ENCODE measurements at places on chromosomes 5 and 9.

DNA sequence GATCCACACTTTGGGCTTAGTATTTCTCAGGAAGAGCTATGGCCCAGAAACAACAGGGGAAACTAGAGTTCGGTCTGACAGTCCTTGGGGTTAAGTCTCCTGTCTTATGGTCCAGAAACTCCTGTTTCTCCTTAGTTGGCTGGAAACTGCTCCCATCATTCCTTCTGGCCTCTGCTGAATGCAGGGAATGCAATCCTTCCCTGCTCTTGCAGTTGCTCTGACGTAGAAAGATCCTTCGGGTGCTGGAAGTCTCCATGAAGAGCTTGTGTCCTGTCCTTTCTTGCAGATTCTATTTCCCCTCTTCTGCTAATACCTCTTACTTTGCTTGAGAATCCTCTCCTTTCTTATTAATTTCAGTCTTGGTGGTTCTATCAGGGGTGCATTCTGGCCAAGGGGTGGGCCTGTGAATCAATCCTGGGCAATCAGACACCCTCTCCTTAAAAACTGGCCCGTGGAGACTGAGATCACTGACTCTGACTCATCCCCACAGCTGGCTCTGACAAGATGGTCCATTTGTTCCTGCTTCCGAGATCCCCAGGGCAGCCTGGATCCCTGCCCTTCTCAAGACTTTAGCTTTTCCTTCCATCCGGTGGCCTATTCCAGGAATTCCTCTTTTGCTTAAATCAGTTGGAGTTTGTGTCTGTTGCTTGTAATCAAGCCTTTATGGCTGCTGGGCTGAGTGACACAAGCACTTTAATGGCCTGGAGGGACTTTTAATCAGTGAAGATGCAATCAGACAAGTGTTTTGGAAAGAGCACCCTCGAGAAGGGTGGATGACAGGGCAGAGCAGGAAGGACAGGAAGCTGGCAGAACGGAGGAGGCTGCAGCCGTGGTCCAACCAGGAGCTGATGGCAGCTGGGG is 23.7 kb downstream of the PTGS1 start:
- DNase-seq, result peak; percentile 39

- no peak for DNase-seq
These were observed 57.0 kb downstream of the SECISBP2 start for GRCh38 chr9:89375191-89375760.

DNA sequence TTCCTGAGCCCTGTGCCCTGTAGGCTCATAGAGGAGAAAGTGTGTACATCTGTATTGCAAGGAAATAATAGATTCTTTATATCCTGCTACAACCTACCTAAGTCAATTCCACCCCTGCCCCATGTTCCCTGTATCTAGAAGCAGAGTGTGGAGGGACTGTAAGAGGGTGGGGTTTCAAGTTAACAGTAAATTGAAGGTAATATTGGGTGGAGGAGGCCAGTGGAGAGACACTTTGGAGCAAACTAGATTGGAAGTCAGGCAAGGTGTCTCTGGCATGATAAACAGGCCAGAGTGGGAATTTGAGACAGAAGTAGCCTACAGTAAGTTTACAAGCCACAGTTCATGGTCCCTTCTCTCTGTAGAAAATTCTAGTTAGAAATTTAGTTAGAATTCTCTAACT is 2.3 kb upstream of the HEMGN start:
- no peak for DNase-seq

DNA sequence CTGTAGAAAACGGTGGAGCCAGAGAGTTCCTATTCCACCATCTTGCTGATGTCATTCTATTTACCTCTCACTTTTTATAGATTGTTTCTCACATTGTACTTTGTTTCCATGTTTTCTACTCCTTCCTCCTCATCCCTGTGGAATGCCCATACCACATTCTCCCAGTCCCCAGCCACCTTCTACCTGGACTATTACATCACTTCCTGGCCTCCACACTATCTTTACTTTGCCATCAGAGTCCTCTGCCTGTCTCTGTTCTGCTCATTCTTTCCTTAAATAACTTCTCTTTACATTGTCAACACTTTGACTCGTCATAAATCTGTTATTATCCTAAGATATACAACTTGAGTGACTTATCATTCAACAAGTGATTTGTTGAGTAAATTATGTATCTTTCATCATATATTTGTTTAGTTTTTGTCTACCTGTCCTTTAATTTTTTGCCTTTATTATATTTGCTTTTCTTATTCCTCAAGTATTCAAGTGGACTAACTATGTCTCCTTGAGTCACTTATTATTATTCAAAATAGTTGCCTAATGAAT is 182.5 kb downstream of the ADGRV1 start:
- DNase-seq, result no peak

DNA sequence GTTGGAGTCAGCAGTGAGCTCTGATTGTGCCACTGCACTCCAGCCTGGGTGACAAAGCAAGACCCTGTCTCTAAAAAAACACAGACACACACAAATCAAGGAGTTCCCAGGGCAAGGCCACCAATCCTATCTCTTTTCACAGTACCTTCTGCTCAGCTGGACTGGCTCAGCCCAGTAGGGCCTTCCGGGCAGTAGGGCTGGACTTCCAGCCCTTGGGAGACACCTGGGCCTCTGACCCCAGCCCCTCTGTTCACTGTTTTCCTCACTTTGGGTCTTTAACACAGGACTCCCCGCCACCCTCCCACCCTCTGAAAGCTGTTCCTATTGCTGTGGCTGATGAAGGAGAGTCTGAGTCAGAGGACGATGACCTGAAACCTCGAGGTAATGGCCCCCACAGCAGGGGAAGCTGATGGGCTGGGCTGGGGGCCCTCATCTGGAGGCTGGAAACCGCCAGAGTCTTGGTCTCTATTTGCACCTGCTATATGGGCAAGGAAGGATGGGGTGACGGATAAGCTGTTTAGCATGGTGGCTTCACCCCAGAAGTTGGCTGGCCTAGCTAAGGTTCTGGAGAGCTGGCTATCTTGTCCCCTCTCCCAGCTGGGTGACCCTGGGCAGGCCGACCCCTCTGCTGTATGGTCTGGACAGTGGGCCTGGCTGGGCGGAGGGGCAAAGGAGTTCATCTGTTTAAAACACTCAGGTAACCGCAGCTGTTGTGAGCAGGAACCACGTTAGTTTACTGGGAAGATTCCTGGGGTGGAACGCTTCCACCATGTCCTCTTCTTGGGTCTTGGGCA is 25.6 kb downstream of the USP20 start:
- DNase-seq, result no peak

DNA sequence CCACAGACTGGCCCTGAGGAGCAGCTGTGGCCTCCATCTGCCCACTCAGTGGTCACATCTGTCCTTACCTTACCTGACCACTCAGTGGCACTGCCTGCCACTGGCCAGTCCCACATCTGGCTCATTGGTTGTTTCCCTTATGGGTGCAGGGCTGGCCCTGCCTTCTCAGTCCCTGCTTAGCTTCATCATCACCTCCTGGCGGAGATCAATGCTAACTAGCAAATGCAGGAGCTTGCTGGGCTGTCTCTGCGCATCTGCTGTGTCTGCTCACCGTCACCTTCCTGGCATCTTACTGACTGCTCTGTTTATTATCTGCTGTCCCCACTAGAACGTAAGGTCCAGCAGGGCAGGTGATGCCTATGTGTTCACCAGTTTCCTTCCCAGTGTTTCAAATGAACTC is 356.9 kb downstream of the SEMA5A start:
- DNase-seq, result no peak

DNA sequence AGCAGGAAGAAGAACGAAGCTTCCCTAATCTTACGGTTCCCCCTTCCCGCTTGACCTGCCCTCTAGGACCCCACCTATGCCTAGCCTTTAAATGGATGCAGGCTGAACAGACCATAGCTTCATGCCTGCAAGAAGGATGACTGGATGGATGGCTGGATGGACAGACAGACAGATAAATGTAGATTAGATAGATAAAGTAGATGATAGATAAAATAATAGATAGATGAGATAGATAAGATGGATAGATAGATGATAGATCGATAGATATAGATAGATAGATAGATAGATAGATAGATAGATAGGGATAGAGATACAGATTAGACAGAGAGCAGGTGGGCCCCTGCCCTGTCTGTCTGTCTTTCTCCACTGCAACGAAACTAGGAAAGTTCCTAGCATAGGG is 72.0 kb downstream of the GPR21 start:
- no peak for DNase-seq

DNA sequence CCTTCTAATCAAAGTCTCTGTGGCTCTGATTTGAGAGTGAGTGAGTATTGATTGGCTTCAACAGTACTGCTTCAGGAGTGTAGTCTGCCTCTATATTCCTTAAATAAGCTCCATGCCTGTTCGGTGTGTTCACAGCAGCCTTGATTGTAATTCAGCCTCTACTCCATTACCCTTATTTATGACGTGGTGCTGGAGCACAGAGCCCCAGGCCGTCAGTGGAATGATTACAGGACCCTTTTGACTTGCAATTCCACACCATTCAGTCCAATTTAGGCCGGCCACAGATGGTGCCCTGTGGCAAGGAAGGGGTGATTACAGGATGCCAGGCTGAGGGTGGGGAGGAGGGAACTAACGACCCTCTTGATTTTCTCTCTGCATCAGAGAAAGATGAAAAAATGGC is 110.3 kb downstream of the ASTN2 start:
- DNase-seq, result no peak

GRCh38 chr9:16143947-16144890 is 591.4 kb downstream of the CCDC171 start:
- DNase-seq, result no peak
